Activated B cell treated with CpG ODN at 0.5 μM for 24 hours (primary cell): ENCODE measurements at places on chromosomes 12 and 14.
A peak's percentile ranks its signal among the peaks of the same experiment; 100 is the strongest.

DNA sequence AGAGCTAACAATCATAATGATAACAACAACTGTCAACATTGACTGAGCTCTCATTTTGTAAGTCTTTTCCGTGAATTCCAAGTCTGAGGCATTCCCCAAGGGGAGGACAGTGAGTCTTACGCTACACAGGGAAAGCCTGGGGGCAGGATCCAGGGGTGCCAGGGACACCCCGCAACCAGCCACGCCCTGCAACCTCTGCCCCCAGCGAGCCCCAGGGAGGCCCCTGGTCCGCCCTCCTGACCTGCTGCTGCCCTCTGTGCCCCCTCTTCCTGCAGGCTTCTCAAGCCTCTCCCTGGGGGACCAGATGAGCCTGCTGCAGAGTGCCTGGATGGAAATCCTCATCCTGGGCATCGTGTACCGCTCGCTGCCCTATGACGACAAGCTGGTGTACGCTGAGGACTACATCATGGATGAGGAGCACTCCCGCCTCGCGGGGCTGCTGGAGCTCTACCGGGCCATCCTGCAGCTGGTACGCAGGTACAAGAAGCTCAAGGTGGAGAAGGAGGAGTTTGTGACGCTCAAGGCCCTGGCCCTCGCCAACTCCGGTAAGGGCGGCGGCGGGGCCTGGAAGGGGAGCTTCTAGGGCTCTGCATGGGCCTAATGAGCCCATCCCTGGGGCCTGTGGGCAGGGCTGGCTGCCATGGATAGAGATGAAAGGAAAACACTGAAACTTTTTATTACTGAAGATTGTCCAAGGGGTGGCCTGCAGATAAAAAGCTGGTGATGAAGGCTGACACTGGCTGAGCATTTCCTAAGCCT, 115.4 kb downstream of the ESRRB start:
- no peak for DNase-seq

- DNase-seq: no peak
Measured at GRCh38 chr14:97057238-97058073, 260.3 kb downstream of the VRK1 start.

DNA sequence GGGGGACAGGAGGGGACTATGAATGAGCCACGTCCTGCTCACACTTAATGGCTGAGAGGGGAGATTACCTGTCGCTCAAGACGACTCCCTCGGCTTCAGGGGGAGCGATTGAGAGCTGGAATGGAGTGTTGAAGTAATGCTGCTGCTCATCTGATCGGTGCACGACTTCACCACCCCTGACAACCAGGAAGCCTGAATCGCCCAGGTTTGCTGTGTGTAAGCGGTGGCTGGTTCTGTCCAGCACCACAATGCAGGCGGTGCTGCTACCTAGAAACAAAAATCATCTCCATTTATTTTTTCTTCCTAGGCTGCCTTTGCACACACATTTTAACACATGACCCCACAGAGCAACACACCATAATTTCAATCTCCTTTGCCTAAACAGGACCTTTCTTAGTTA, 37.3 kb downstream of the PPTC7 start:
- no peak for DNase-seq

DNA sequence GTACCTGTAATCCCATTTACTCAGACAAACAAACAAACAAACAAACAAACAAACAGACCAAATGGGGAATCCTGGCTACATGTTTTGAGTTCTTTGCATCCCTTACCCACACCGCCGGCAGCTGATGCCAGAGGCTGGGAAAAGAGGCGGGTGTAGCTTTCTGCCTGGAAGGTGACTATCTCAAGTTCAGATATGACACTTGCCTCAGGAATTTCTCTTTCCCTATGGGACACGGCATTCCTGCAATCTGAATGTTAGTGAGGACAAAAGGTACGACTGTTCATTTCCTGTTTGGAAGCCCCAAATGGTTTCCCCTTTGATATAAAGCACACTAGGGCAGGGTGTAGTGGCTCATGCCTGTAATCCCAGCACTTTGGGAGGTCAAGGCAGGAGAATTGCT, 2.9 kb downstream of the MYL2 start:
- DNase-seq: no peak

DNA sequence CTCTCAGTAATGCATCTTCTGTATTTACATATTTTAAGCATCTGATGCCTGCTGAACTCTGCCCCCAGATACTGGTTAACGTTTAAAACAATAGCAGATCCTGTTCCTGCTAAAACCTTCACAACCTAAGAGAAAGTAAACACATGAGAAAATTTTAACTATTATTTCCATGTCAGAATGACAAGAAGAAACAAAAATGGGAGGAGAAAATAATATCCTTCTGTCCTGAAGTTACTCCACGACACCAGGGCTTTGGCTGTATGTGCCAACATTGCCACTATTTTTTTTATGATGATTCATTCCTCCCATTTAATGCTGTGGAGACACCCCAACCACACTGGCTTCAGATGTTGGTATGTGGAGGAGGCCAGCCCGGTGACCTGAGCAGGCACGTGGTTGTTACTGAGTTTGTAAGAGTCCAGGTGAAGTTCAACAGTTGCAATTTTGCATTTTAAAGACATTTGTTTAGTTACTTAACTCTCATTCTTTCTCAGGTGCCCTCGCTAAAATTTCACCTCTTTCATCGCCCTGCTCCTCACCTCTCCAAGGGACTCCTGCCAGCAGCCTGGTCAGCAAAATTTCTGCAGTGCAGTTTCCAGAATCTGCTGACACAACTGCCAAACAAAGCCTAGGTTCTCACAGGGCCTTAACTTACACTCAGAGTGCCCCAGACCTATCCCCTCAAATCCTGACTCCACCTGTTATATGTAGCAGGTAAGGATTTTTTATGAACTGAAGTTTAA, 65.5 kb upstream of the SLCO1C1 start:
- no peak for DNase-seq

- peak; percentile 52 for DNase-seq
Measured at GRCh38 chr14:94001501-94002396, 4.6 kb downstream of the CCDC197 start.

- DNase-seq: no peak
Measured at GRCh38 chr12:68750506-68750905, 4.5 kb downstream of the SLC35E3 start.

- no peak for DNase-seq
Measured at GRCh38 chr12:119179335-119180021, 747 bp downstream of the HSPB8 start.

- no peak for DNase-seq
Measured at GRCh38 chr14:100708425-100709288, 18.0 kb upstream of the DLK1 start.

DNA sequence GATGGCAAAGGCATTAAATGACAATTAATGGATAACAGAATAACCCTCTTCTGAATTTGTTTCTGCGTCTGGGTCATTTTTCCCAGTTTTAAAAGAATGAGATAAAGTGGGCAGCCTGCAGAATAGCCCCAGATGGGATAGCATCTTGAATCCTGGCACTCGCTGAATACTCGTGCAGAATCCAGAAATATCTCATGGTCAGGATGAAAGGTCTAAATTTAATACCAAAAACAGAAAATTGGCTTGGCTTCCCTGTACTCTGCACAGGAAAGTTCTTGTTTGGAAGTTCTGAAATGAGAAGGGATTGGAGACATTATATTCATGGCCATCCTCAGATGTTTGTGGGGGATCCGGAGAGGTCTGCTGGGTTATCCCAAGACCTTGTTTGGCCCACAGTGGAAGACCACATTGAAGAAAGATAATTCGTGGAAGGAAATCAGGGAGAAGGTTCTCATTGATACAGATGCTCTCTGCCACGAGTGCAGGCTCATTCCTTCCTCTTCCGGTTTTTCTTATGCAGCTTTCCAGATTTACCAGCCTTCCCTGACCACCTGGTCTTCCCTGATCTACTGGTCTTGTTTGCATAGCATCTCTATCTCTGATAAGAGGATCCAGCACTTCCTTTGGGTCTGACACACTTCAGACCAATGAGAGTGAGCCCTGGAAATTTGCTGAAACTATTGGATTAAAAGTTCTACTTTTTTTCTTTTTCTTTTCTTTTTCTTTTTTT, 6.0 kb upstream of the IFT81 start:
- no peak for DNase-seq
